DMS53 (cell line): ENCODE measurements at places on chromosomes 16 and 17.

DNA sequence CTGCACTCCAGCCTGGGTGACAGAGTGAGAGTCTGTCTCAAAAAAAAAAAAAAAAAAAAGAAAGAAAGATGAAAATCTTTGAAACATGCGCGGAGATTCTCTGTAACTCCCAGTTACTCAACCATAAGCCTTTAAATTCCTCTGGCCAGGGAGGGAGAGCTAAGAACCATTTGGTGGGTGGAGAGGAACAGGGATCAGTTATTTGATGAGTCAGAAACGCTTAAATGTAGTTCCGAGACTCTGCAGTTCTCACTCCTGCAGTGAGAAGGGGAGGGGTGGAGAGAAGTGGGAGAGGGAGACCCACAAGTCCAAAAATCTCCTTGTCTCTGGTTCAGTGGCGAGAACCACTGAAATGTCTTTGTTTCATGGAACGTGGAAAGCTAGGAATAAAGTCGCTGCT lies 266.7 kb downstream of the SOX9 start:
- no peak for DNase-seq

- peak; percentile 65 for DNase-seq
Measured at GRCh38 chr17:40363111-40363827, 1.3 kb downstream of the GJD3 start.

DNA sequence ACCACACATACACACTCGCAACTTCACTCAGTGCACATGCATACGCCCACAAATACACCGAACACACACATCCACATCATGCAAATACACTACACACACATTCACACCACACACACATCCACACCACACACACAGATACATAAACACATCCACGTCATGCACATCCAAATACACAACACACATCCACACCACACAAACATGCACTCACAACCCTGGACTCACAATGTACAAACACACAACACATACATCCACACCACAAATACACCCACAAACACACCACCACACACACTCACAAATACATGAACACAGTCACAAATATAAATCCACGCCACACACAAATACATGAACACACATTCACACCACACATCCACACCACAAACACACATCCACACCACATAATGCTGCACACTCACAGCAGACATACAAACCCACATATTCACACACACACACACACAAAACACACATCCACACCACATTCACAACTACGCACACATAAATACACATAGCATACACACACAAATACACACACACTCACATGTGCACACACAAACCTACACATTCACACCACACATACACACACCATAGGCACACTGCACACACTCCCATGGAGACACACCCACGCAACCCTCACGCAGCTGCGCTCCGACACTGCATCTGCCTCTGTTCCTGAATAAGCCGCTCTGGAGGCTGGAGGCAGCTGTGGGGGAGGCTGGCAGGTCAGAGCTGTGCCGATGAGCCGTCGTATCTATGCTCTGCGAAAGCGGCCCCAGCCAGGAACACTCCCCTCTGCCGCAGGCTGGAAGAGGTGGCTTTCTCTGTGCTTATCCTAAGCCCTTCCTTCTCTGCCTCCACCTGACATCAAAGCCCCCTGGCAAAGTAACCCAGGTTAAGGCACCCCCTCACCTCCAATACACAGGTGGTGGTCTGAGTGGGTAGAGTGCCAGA lies 141.8 kb downstream of the GRIN2A start:
- no peak for DNase-seq

DNA sequence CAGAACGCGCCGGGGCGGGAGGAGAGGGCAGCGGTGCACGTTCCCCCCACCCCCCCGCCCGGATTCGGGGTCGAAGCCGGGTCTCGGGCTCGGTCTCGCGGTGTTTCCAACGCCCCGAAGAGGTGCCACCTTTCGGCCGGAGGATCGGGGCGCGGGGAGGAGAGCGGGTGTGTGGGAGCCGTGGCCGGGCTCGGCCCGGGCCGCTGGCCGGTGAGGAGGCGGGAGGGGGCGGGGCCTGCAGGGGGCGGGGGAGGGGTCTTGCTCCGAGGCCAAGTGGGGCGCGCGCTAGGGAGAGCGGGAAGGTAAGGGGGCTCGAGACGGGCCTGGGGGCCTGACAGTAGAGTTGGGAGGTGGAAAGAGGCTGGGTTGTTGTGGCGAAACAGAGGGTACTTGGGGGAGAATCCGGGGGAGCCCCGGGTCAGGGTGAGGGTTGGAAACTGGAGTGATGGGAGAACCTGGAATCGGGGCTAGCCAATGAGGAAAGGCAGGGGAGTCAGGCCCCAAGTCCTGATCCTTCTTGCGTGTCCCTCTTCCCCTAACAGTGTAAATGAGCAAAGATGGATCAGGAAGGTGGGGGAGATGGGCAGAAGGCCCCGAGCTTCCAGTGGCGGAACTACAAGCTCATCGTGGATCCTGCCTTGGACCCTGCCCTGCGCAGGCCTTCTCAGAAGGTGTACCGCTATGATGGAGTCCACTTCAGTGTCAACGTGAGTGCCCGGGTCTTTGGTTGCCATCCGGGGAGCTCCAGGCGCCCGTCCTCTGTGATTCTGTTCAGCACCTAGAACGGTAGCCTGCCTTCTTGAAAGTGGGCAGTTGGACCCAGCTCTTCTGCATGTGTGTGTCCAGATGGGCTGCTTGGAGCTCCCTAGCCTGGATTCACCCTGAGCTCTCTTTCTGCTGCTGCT lies 873 bp downstream of the SETD1A start:
- peak; percentile 75 for DNase-seq

- DNase-seq: peak; percentile 31
Measured at GRCh38 chr17:60079401-60080243, 901 bp upstream of the HEATR6 start.

DNA sequence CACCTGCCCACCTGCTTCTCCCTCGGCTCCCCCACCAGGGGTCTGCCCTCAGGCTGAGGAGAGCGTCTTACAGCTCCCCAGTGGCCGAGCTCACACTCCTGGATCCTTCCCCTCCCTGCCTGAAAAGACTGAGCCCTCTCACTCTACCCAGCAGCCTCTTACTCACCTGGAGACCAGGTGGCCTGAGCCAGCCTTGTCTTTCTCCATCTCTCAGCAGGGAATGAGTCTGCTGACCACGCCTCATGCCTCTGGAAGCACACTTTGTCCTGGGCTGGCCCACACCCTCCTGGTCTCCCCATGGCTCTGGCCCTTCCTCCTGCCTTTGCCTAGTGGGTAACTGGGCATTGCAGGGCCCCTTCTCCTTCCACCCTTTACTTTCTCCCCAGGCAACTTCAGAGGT lies 177.2 kb downstream of the ENGASE start:
- no peak for DNase-seq

- DNase-seq: no peak
Measured at GRCh38 chr17:76478097-76478496, 10.7 kb downstream of the AANAT start.

DNA sequence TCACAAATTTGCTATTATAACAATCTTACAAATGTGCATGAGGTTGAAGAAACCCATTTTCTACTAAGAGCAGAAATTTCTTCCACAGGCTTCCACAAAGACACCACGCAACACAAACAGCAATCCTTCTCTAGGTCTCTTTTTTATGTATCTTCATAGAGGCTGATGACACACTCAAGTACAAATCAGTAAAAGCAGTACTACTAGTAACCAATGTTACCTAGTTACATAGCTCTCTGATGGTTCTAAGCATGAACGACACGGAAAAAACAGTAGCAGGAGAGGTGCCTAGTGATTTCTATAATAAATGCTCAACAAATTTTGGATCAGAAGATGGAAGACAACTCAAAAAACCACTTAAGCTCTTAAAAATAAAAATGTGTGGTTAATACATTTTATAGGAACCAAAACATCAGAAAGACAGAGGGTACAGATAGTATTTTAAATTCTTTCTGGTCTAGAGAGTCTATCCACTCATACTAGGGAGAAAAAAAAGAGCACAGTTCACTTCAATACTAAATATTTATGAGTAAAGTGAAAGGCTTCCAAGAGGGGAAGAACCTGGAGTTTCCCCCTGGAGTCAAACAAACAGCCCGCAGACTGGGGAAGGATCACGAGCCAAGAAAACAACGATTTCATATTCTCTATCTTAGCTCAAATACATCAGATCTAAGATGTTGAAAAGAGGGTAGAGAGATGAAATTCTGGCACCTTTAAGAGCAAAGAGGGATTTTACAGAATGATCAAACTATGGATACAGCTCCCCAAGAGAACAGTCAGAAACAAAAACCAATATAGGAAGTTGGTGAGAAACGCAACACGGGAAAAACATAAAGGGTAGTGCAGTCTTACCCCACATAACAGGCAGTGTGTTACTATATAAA lies 40.2 kb downstream of the SMG6 start:
- DNase-seq: no peak

DNA sequence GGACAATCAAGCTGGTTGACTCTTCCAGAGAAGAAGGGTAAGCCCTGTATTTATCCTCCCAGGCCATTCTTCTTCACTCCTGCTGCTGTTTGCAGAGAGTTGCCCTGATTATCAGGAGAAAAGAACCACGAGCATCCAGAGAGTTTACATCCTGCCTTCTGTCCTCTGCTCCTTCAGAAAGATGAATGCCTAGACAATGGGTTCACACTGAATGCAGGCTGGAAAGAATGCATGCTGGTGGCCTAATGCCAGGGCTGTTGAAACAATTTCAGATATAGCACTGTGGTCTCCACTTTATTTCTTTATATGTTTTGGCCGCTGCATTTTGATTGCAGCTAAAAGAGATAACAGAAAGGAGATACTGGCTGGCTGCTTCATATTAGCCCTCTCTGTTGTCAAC lies 21.2 kb upstream of the HAS3 start:
- no peak for DNase-seq

DNA sequence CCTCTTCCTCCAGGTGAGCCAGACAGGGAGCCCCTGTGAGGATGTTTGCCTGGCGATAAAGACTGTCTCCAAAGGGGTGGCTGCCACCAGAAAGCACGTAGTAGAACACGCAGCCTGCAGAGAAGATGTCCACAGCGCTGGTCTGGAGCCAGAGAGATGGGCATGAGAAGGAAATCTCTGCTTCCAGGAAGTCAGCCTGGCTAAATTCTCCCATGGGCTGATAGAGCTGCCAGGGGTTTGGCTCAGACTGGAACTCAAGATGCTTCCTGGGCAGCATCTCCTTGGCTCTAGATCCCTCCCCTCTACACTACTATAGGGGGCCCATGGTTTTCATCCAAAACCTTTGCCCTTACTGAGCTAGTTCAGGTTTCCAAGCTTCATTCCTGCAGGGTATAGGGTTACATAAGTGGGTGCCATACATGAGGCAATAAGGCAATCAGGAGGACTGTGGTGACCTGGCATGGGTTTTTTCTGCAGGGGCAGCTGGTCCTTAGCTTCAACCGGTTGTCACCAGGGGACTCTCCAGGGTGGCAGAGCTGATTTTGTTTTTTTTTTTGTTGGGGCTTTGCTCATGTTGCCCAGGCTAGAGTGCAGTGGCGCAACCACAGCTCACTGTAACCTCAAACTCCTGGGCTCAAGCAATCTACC lies 13.6 kb downstream of the PLK1 start:
- no peak for DNase-seq

GRCh38 chr17:4788159-4788806 lies 481 bp upstream of the GLTPD2 start:
- DNase-seq: no peak

DNA sequence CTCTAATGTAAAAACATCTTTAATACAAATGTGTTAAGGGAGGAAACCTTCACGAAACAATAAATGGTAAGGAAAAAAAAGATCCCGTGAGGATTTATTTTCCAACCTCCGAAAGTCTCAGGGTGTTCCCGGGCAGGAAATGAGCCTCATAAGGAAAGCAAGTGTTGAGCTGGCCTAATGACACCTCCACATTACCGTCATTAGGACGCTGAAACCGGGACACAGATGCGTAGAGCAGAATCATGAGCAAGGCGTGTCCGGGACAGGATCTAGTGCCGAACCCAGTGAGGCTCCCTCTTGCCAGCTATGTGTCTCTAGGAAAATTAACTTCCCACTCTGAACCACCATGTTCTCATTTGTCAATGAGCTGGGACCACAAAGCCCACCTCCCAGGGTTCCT lies 22.7 kb upstream of the CYTH1 start:
- no peak for DNase-seq

DNA sequence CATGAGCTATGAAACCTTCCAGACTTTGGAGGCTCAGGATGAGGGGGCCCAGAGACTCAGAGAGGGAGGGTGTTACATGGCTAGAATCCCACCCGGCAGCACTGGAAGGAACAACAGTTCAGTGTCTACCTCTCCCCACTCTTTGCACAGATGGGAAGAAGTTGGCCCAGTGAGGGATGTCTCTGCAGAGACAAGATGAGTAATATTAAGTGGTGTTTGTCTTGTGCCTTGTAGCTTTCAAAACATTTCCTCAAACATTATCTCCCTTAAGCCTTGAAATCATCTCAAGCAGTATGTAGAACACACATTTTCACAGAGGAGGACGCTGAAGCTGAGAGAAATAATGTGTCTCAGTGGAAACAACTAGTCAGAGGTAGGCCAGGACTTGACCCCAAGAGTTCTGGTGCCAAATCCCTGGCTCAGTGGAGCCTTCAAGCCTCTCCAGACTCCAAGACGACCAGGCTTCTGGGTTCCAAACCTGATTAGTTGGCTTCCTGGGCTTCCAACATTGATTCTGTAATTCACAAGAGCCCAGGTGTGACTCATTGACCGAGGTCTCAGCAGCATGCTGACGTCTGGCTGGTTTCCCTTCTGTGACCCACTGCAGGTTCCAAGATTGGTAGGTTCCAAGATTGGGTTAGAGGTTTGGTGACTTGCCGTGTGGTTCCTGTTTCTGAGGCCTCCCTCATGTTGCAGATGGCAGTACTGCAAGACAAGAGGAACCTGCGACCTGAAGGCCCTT lies 7.4 kb downstream of the RNF112 start:
- no peak for DNase-seq

- DNase-seq: peak; percentile 71
Measured at GRCh38 chr16:19410435-19411171, 7.1 kb upstream of the TMC5 start.

DNA sequence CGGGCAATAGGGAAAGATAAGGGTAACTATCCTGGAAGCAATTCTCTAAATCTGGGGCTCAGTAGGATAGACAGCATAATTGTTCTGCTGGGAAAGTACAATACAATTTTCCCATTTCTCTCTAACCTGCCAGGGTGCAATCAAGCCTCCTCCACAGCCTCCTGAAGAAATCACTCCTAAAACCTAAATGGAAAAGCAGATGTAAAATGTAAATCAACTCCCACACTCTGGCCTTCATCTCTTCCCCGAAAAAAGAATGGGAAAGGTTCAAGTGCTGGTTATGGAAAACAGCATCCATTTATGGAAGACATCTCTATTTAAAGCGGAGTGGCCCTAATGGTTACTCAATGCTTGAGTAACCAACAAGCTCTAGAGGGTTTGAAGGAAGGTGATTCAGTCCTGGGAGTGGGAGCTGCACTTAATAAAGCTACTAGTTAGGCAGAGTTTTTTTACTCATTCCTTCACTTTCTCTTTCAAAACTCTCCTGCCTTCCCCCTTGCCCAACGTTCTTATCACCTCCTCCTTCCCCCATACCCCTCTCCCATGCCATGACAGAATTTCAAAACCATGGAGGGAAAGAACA lies 5.1 kb downstream of the MMD start:
- DNase-seq: no peak

- DNase-seq: no peak
Measured at GRCh38 chr16:79419148-79419547, 181.4 kb downstream of the MAF start.

- peak; percentile 34 for DNase-seq
Measured at GRCh38 chr17:59607817-59608403, 11.8 kb upstream of the CLTC start.

GRCh38 chr16:53643474-53643873 lies 60.2 kb downstream of the RPGRIP1L start:
- no peak for DNase-seq

- no peak for DNase-seq
Measured at GRCh38 chr17:28528327-28529012, 22.3 kb downstream of the FOXN1 start.
